Activated naive CD4-positive, alpha-beta T cell treated with anti-CD3 and anti-CD28 coated beads, Interleukin-2, amount 10 ng/mL, durations not matched to agents 5 hours and 36 hours (primary cell): ENCODE measurements at places on chromosomes 7 and 10. TPM values are rescaled to one million over a fixed set of nuclear protein-coding genes. Genes with fewer than 3 reads are reported as not detected.

Gene ZC3HAV1L
- total RNA-seq = 14.0 TPM

Gene LSM5
- 62.4 TPM for total RNA-seq

Gene PON3
- not detected for total RNA-seq

Gene OPALIN
- total RNA-seq = not detected

Gene ARL4A
- 13.2 TPM for total RNA-seq

Gene GIMAP1
- 32.8 TPM for total RNA-seq

Gene TMEM213
- 0.28 TPM for total RNA-seq

Gene DKK1
- total RNA-seq = not detected

Gene RSPH10B2
- total RNA-seq = not detected

Gene ZNF488
- 0.08 TPM for total RNA-seq

Gene INHBA
- total RNA-seq = 0.25 TPM
